H7 (cell line): ENCODE measurements at places on chromosomes 6 and 20.
A peak's percentile ranks its signal among the peaks of the same experiment; 100 is the strongest.

DNA sequence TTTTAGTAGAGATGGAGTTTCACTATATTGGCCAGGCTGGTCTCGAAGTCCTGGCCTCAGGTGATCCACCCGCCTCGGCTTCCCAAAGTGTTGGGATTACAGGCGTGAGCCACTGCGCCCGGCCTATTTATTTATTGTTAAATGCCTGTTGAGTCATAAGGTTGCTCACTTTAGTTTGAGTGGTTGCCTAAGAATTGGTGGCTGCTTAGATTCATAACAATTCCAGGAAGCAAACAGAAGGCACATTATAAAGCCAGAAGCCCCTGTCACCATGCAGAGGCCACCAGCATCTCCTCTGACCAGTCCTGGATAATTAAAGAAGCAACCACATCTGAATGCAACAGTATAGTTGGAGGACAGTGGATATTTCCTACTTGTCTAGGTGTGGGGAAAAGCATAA lies 24.0 kb upstream of the ARMH2 start:
- DNase-seq, result no peak

DNA sequence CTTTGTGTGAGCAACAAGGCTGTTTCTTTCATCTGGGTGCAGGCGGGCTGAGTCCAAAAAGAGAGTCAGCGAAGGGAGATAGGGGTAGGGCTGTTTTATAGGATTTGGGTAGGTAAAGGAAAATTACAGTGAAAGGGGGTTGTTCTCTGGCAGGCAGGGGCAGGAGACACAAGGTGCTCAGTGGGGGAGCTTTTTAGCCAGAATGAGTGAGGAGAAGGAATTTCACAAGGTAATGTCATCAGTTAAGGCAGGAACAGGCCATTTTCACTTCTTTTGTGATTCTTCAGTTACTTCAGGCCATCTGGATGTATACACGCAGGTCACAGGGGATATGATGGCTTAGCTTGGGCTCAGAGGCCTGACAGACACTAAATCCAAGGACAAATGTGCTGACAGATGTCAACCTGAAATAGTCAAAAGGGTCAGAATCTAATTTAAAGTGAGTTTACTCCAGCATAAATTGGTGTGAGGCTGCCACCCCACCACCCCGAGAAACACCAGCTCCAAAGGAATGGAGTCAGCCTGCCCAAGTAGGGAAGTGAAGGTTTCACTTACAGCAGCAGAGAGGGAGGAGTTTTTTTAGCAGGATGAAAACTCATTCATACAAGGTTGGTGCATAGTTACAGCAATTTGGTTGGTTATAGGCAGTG lies 560.0 kb upstream of the CDH4 start:
- no peak for DNase-seq

DNA sequence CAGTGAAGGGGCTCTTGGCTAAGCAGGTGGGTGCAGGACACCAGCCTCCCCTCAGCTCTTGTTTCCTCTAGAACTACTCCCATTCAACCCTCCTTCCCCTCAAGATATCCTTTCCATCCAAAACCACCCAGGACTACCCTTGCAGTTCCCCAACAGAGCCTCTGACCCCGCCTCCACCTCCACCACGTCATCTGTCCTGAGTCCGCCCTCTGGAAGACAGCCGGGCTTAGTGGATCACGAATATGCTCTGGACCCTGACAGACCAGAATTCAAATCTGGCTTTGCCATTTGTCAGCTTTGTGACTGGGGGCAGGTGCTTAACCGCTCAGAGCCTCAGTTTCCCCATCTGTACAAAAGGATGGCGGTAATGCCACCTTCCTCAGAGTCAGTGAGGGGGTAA lies 31.4 kb downstream of the TFEB start:
- no peak for DNase-seq

- no peak for DNase-seq
These were observed 91.9 kb downstream of the FLRT3 start for GRCh38 chr20:14245368-14245970.

- DNase-seq, result no peak
These were observed 36.1 kb upstream of the THBS2 start for GRCh38 chr6:169289619-169290339.

GRCh38 chr20:56343861-56344381 lies 14.9 kb upstream of the FAM210B start:
- peak; percentile 95 for DNase-seq

DNA sequence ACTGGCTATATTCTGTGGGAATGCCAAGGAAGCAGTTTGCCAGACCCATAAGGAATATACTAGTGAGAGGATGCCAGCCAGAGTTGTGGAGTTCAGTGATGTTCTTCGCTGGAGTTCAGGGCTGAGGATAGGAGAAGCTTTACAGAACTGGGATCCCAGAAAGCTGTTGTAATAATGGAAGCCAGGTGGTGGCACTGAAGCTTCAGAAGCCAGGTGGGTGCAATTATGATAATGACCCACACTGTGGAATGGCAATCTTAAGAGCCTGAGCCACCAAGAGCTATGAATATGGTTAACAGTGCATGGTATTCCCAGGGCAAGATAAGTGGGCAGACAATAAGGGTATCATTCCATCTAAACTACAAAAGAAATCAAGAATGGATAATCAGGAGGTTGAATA lies 25.1 kb upstream of the ENPP1 start:
- DNase-seq, result no peak

GRCh38 chr6:139010674-139011073 lies 17.9 kb upstream of the ABRACL start:
- DNase-seq, result no peak

DNA sequence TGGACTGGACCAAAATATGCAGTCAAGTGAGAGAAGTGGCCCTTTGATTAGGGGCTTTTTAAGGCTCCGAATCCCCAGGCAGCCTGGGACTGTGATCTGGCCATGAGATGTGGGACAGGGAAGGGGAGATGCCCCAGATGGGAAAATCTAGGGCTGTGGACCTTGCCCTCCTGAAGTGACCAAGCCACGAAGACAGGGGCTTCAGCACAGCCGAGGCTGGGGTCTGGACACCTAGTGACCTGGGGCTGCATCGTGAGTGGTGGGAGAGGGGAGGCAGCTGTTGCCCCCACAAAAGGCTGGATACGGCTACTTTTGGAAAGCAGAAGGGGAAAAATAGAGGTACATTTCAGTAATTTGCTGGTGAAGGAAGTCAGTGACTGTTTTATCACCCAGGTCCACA lies 139.5 kb upstream of the SLC24A3 start:
- DNase-seq, result no peak

GRCh38 chr6:20180935-20181334 lies 31.3 kb downstream of the MBOAT1 start:
- DNase-seq, result no peak

- no peak for DNase-seq
These were observed 280.1 kb downstream of the TFAP2B start for GRCh38 chr6:51098791-51099190.

DNA sequence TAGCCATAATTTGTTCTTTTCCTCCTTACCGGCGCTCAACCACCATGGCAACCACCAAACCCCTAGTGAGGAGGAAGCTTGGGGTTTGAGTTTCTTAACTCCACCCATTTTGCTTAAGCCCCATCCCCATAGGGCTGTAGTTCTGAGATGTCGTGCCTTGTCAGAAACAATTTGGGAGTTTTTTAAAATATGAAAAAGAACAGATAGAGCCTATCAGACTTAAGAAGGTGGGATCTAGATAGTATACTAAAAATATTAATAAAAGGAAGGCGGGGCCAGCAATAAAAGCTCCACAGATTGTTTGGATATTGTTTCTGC lies 5.6 kb downstream of the BRD2 start:
- no peak for DNase-seq
